ENCODE measurements at places on chromosomes 2 and 18.

- DNase-seq, result no peak
Measured at GRCh38 chr18:45825258-45826044, at the start of gene SIGLEC15. Gene SIGLEC15 (plus strand): TSS chr18:45825675. CDS start chr18:45825729, 54 bp downstream.

DNA sequence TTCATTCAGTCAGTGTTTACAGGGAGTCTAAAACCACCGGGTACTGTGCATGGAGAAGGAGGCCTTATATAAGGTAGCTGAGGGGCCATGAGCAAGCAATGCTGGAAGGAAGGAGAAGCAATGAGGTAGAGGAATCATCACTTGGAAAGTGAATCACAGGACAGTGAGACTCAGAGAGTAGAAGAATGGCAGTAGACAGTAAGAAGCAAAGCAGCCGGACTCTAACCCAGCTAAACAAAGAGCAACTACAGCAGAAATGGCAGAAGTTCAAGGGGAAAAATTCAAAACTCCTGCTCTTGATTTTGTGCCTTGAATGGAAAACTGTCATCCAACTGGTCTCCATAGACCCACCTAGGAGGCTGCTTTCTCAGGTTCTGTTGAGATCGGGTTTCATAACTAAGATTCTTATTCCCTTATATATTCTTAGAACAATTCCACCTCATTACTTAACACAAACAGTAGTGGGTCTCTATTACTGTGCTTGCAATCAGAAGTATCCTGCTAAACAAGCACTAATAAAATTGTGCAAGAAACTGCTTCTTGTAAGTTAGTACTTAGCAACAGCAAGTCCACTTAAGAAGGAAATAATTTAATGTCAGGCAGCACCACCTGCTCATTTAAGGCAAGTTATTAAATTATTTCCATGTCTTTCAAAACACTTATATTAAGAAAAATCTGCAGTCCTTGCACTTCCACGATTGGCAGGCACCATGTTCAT, 68.0 kb downstream of the RBMS1 start:
- no peak for DNase-seq

GRCh38 chr18:54802686-54803395, 25.4 kb upstream of the RAB27B start:
- no peak for DNase-seq

GRCh38 chr18:34901299-34901698, 139.9 kb upstream of the MAPRE2 start:
- DNase-seq, result no peak

DNA sequence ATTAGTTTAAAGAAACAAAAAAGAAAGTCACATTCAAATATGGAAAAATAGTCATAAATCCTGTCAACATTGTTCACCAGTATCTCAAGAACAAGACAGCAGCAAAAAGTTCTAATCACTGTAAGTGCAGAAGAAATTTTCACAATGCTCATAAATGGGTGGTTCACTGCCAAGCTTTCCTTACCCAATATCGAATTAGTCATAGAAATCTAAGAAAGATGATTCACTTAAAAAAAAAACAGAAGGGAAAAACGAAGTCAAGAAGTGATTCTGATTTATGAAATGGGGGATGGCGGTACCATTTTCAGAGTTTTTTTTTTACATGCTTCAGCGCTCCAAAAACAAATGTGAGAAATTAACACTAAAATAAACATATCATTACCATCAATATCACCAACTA, 156.7 kb downstream of the EXOC6B start:
- DNase-seq, result no peak

DNA sequence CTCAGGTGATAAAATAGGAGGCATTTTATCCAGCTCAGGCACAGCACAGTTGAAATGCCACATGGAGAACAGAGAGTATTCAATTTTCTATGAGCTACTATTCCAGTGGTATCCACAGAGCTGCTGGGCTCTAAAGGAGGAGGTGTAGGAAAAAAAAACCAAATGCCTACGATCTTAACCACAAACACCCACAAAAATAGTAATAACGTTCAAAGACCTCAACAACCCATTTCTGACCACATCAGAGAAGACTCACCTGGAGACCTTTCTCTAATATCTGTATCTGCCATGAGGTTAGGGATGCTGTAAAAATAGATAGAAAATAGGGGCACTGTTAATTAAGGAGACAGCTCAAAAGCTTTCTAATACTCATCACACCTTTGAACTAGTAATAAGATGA, 294.6 kb upstream of the PARD3B start:
- no peak for DNase-seq

DNA sequence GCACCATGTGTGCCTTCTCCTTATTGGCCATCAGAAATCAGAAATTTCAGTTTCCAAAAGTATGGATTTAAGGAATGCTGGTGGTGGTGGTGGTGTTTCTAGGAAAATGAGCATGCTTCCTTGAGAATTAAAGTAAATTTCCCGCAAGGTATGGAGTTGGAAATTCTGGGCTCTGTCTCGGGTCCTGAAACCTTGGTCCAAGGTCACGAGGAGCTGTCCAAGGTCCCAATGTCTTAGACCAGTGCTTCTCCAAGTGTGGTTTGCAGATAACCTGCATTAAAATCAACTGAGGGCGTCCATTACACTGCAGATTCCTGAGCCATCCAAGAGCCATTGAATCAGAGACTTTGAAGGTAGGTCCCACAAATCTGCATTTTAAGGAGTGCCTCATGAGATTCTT, 210.9 kb upstream of the PKDCC start:
- DNase-seq, result no peak

DNA sequence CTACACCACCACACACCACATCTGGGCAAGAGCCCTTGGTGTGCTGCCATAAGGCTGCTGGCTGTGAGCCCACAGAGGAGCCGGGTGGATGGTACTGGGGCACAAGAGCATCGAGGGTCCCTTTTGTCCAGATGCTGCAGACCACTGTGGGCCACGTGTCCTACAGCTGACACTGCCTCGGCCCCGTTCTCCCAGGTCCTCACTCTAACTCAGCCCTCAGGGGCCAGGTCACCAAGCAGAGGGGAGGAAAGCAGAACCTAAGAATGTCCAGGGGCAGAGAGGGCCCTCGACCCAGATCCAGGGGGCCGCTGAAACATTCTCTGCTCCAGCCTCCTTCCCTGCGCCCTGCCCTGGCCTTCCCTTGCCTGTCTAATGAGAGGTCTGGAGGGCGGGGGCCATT, 91.7 kb upstream of the ASB18 start:
- no peak for DNase-seq

DNA sequence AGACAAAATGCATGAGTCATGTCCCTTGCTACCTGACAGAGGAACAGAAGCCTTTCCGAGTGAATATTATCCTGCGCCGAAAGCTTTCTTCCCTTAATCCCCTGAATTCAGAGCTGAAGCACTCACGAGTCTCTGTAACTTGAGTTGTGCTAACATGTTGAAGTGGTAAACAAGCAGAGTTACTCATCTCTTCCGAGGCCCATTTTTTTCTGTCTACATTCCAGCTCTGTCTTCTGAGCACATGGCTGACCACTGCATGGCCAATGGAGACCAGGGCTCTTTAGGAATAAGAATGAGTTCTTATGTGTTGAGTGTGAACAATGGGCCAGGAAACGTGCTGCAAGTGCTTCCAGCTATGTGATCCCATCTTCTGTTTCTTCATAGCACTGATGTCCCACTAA, 73.1 kb upstream of the PID1 start:
- no peak for DNase-seq

DNA sequence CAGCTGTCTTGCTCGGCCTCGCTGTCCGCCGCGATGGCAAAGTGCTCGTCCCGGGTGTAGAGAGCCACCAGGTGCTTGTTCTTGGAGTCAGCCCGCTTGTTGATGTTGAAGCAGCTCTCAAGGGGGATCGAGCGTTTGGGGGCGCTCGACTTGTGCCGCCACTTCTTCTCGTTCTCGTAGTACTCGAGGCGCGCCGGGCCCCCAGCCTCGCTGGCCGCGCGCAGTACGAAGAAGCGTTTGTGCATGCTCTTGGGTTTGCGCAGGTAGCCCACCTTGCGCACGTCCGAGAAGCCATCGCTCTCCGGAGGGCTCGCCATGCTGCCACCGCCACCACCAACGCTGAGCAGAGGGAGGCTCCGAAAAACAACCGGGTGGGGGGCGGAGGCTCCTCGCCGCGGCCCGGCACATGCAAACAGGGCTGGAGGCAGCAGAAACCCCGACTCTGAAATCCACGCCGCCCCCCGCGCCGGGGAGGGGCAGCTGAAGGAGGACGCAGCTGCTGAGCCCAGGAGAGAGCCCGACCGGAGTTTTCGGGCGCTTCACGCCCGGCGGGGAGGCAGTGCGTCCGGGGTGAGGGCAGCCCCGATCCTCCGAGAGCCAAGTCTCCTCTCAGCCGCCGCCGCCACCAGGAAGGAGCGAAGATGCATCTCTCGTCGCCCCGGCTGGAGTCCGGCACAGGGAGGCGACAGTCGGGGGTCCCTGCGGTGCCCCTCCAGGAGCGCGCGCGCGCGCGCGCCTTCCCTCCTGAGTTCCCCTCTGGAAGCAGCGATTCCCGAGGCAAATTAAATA, 1.0 kb downstream of the IRS1 start:
- DNase-seq, result no peak

GRCh38 chr2:134275058-134275862, 21.4 kb downstream of the MGAT5 start:
- no peak for DNase-seq

DNA sequence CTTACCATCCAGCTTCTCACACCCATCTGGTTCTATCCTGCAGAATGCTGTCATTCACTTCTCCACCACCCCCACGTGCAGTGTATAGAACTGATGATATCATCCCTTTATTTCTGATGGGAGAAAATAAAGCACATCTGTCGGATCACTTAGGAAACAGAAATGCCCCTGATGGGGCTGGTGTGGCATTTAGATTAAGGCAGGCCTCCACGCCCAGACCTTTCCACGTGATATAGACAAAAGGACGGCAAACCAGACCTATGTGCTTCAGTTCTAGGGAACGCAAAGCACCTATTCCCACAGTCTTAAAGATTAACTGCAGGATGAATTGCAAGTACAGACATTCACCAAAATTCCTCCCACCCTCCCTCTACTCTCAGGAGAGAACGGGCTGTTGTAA, 27.6 kb upstream of the CABLES1 start:
- DNase-seq, result no peak

GRCh38 chr2:113741091-113741490, 15.4 kb downstream of the SLC35F5 start:
- no peak for DNase-seq

DNA sequence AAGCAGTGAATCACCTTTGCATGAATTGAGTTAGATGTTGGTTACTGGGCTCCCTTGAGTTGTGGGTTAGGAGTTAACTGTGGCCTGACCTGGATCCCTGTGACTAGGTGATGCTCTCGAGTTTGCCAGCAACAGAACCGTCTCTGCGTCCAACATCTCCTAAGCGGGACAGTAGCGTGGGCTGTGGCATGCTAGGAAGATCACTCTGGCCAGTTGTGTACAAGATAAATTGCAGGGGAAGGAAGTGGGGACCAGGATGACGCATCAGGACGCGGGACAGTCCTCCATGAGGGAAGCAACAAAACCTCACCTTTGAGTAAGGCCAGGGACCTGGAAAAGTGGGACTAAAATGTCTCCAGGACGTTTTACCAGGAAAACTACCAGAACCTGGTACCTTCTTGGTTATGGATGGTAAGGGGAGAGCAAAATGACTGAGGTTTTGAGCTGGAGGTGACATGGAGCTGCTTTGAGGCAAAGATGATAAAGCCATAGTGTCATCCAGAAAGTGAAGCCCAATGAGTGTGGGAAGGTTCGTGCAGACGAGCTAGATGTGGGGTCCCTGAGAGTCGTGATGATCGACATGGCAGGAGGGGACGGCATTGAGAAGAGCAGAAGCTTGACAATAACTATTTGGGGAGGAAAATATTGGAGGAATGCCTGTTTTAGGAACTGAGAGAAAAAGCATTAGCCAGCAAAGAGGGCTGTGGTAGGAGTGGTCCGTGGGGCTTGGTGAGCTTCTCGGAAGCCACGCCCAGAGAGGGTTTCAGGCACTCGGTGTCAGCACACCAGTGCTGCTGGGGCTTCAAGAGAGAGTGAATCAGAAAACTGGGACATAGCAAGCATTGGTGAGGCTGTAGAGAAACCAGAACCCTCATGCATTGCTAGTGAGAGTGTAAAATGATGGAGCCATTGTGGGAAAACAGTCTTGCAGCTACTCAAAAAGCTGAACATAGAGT, 95.1 kb downstream of the SMAD7 start:
- no peak for DNase-seq

GRCh38 chr2:61689568-61689967, 151.4 kb upstream of the XPO1 start:
- DNase-seq, result no peak

GRCh38 chr2:96801786-96802595, 14.1 kb upstream of the CNNM3 start:
- no peak for DNase-seq

DNA sequence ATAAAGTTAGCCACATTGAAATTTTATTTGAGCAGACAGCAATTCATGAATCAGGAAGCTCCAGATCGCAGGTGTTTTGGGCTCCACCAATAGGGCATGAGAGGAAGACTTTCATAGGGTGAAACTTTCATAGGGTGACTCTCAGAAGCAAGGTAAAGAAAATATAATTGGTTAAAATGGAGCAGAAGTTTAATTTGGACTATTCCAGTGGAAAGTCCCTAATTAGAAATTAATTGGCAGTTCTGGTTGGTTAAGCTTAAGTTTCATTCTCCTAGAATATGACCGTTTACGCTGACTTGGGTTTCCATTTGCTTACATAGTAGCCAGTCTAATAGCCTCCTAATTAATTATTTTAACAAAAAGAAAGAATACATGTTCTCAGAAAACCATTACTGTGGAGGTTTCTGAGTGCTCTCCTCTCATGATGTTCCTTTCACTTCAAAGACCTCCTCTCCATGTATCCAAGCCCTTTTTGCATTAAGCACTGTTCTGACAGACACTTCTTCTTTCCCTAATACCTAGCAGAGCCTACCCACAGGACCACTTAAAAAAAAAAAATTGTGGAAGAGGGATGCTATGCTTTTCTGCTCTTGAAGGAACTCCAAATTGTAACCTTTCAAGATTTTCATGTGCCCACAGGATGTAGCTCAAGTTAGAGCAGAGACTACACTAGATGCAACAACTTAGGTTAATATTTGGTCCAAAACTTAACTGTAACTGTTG, 99.1 kb downstream of the MREG start:
- DNase-seq, result no peak

DNA sequence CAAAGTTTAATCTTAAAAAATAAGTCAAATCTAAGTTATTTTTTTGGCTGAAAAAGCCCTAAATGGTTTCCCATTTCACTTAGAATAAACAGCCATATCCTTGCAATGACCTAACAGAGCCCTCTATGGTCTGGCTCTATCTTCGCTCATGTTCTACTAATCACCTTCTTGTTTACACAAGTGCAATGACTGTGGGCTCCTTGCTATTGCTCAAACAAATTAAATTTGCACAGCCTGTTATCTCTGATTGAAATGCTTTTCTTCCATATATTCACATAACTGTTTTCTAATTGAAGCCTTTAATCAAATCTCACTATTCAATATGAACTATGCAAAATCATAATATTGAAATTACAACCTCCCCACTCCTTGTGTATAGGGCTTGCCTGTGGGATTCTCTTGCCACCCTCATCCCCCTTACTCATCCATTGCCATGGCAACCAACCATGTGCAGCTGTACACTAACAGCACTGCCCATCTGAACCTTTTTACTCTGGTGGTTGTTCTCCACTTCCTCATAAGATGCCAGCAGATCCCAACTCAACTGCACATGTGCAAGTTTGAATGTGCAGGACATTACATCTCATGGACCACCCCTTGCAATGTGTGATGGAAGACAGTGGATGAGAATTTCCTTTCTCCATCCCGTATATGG, 1083.2 kb downstream of the SOCS6 start:
- DNase-seq, result no peak

GRCh38 chr18:13463526-13464210, 245.1 kb downstream of the LDLRAD4 start:
- DNase-seq, result no peak

Measured in NCI-H1930 (cell line).